ENCODE measurements at places on chromosomes 13 and 19.

- no peak for DNase-seq
Observed at GRCh38 chr19:39223703-39224279, 19.7 kb upstream of the SYCN start.

GRCh38 chr19:31096935-31097545 is 252.2 kb downstream of the TSHZ3 start:
- no peak for DNase-seq

DNA sequence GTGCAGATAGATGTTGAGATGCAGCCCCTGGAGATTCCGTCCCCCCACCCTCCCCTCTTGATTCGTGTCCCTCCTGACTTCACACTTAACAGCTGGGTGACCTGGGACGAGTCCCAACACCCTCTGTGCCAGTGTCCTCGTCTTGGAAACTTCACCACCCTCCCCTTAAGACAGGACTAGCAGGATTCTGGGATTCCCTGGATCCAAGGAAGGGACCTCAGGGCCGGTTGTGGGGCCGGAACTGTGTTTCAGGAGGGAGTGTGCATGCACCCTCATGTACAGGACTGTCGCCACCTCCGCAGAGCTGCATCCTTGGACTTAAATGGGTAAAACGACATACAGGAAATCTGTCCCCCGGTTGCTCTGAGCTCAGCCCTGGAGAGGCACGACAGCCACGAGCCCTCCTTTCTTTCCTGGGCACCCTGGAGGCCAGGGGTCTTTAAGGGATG is 990 bp downstream of the MYO9B start:
- no peak for DNase-seq

GRCh38 chr13:47147812-47148119 is 250.9 kb upstream of the HTR2A start:
- no peak for DNase-seq

DNA sequence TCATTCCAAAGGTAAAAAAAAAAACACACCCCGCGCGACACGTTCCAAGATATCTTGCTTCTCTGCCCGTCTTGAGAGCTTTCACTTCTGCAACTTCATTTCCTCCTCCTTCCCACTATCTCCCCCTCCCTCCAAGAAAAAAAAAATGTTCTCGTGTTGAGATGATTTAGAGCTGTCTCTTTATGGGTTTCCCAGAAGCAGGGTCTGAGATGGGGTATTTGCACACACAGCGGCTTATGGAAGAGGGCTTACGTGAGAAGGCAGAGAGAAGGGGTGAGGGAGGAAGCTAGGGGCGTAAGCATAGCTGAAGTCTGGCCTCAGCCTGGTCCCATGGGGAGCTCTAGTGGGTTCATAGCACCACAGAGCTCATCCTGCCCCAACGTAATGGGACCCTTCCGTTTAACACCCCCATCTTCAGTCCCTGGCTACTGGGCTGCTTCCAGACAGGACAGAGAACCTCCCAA is 31.3 kb upstream of the USE1 start:
- no peak for DNase-seq

- peak; percentile 20 for DNase-seq
Observed at GRCh38 chr19:49145573-49146407, 9.4 kb downstream of the HRC start.

DNA sequence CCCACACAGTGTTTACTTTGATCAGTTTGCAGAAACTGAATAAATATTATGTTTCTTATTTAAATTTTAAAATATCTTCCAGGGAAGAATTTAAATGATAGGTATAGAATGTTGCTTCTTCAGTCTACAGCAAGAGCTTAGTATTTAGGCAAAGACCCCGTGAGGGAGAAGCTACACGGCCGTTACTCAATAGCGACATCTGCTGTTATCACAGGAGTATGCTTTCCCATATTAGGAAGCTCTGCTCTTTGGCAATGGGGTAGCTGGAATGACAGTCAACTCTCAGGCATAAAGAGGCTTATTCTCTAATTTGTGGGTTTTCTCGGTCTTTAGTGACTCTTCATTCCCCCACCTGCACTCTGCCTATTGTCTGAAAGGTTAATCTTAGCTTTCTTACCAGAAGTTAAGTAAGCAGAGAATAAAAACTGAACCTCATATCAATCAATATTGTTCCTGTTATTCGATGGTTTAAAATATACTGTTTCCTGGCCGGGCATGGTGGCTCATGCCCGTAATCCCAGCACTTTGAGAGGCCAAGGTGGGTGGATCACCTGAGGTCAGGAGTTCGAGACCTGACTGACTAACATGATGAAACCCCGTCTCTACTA is 13.2 kb upstream of the LHFPL6 start:
- no peak for DNase-seq

DNA sequence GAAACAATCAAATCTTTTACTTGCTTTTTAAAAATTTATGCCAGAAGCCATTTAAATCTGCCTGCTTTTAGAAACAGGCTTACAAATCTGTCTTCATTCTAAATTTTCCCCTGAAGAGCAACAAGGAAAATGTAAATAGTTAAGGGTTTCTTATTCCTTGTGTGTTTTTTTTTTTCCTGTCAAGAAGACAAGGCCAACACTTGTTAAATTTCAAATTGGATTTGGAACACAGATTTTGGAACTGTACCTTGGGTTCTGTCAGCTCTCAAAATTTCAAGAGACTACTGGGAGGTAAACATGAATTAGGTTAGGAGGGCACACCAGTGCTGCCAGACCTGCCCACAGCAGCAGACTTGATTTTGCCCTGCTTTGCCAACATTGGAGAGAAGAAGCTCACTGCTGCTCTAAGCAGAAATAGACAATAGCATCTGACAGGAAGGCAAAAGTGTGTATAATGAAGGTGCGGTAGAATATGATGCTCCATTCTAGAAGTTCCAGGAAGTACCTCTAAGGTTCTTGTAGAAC is 121.7 kb downstream of the NHLRC3 start:
- DNase-seq, result no peak

Measured in AG09309 (cell line).